ENCODE measurements at places on chromosomes 7 and 10.

DNA sequence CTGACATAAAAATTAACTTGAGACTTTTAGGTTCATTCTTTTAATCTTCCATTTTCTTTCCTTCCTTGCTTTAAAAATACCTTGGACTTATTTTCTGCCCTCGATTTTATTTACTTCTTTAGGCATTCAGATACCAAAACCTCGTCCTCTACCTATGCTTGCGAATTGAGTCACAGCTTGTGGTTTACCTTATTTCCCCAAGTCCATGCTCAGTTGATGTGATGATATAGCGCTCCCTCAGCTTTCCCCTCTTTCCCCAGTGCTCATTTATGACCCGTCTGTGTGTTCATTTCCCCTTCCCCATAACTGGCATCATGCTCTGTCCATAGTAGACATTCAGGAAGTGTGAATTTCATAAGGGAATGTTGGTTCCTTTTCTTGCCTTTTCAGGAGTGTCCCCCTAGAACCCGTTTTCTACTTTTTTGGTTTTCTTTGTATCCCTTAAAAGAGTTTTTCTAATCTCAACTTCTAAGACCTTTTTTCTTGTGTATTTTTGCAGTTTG is 19.1 kb upstream of the PRKRIP1 start:
- no peak for DNase-seq

- no peak for DNase-seq
These were observed 11.7 kb upstream of the GPR37 start for GRCh38 chr7:124777268-124777667.

DNA sequence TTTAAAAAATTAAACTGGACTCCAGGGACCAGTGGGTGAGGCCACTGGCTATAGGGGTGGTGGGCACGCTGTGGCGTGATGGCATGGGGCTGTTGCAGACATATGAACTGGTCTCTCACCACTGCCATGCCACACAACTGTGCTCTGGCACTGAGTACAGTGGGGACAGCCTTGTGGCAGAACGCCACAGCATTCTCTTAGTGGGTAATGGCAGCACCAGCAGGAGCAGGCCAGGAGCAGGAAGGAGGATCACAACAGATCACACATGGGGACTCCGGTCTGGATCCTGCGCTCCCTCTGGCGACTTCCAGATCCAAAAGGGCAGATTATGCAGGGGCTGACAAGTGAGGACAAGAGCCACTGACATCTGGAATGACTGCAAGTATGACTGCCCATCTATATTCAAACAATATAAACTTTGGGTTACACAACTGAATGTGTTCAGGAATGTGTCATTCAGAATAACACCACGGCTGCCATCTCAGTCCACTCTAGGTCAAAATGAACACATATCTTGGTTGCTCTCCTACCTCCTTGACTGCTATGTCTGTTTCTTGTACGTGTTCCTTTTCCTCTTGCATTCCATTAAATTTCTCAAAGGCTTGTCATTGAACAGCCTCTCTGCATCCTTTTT is 176.0 kb downstream of the KMT2E start:
- DNase-seq: no peak

GRCh38 chr7:28570113-28570969 is 158.0 kb downstream of the CREB5 start:
- DNase-seq: no peak

DNA sequence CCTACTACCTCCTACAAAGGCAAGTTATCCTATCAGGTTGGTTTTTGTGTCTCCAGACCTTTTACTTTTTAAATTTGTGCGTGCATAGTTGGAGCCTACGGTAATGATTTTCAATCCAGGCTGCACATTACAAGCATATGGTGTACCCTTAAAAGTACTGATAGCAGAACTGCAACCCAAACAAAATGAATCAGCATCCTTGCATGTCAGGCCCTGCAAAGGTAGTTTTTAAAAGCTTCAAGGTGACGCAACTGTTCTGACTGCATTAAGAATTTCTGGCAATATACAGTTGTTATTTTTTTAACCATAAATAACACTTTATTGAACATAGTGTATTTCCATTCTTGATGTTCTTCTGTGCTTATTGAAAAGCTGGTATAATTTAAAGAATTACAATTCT is 28.9 kb downstream of the GNAT3 start:
- DNase-seq: no peak

DNA sequence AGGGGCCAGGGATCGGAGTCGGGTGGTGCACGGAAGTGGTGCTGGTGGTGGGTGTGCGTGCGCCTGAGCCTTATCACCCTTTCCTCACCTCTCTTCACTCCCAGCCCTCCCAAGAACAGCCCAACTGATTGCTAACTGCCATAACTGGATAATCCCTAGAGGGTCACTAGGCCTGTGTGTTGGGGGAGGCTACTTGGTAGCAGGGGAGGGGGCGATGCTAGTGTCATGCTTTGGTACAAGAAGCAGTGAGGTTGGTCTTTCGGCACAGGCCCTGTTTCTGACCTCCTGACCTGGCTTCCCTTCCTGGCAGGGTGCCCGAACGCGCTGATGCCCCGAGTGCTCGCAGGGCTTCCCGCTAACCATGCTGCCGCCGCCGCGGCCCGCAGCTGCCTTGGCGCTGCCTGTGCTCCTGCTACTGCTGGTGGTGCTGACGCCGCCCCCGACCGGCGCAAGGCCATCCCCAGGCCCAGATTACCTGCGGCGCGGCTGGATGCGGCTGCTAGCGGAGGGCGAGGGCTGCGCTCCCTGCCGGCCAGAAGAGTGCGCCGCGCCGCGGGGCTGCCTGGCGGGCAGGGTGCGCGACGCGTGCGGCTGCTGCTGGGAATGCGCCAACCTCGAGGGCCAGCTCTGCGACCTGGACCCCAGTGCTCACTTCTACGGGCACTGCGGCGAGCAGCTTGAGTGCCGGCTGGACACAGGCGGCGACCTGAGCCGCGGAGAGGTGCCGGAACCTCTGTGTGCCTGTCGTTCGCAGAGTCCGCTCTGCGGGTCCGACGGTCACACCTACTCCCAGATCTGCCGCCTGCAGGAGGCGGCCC is 652 bp downstream of the KAZALD1 start:
- peak; percentile 67 for DNase-seq

DNA sequence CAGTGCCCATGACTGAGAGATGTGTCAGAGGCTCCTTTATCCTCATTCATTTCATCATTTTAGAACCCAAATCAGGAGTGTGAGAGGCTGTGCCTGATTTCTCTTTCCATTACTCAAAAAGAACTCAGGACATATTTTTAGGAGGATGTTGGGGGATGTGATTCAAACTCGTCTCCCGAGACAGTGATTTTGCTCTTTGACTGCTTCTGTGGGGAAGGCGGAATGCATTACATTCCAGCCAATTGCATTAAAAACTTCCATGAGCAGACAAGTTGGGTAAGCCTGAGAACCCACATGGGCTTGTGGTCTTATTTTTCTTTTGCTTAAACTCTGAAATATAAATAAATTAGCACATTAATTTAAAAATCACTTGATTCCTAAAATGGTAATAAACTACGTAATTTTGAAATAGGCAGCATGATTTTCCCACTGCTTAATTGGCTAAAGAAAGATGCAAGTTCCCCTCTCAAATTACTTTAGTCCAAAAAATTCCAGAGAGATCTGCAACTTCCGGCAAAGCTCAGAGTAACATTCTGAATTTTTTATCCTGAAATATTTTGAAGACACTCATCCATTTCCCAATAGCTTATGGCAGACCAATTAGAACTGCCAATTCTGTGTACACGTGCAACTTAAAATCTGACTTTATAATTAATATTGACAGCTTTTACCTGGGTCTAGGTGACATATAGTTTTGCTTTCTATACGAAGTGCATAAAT is 185.6 kb downstream of the C7orf25 start:
- no peak for DNase-seq

DNA sequence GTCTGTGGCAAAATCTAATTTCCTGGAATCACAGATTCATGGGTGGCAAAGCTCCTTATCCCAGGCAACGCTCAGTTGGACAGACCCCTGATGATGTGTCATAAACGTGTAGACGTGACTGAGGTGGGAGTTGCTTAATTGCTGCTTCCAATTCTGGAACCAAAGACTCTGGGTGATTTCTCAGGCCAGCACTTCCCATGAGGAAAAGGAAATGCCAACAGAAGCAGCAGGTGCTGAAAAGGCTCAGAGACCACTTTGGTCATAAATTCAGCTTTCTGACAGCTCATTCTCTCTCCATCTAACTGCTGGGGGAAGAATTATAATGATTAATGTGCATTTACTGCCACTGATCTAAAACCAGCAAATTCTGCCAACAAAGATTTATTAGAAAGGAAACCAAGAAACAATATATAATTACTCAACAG is 88.7 kb downstream of the OSBPL3 start:
- no peak for DNase-seq

DNA sequence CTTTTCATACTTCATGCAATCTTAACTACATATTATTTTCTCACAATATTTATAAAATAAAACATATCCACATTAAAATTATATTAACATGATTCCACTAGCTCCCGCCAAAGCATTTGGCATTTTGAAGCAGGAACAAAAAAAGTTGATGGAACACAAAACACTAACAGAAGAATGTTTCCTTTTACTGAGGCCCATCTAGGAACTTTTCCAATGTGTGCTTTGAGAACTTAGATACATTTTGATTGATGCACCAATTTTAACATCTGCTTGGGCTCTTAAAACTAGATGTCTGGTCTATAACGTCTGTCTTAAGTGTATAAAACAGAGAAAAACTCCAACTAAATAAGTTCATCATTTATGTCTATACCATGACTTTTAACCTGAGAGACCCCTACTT is 1214.8 kb downstream of the SORCS1 start:
- DNase-seq: no peak
